ENCODE measurements at places on chromosomes 5 and 9. TPM values are rescaled to one million over a fixed set of nuclear protein-coding genes. Genes with fewer than 3 reads are reported as not detected.

The ZNF300 gene
- 13.7 TPM for polyA plus RNA-seq

The GMCL2 gene
- polyA plus RNA-seq, result 0.01 TPM

The GOLGA1 gene
- polyA plus RNA-seq, result 19.0 TPM

The ADAMTSL1 gene
- polyA plus RNA-seq, result 3.6 TPM

The CCDC183 gene
- polyA plus RNA-seq, result 27.4 TPM

The PDZD2 gene
- 4.7 TPM for polyA plus RNA-seq

The ALDH1A1 gene
- polyA plus RNA-seq, result 181 TPM

The ISOC1 gene
- 65.4 TPM for polyA plus RNA-seq

The WASHC1 gene
- 23.2 TPM for polyA plus RNA-seq

The CDX1 gene
- 196 TPM for polyA plus RNA-seq

The SHROOM1 gene
- polyA plus RNA-seq, result 15.9 TPM

The GNAQ gene
- polyA plus RNA-seq, result 34.0 TPM

The PTGDS gene
- polyA plus RNA-seq, result 4.6 TPM

The SURF4 gene
- 232 TPM for polyA plus RNA-seq

The HTR1A gene
- not detected for polyA plus RNA-seq

The ZNF366 gene
- polyA plus RNA-seq, result 2.1 TPM

The SOX30 gene
- polyA plus RNA-seq, result 1.0 TPM

The HSPA4 gene
- 68.3 TPM for polyA plus RNA-seq

The RARS1 gene
- 76.3 TPM for polyA plus RNA-seq

The WDR31 gene
- 2.8 TPM for polyA plus RNA-seq

The GRIA1 gene
- polyA plus RNA-seq, result 0.93 TPM

The PCDHA11 gene
- polyA plus RNA-seq, result 1.3 TPM

The CCL28 gene
- polyA plus RNA-seq, result 5.2 TPM

The SPINK5 gene
- polyA plus RNA-seq, result 0.70 TPM

The PRDM9 gene
- not detected for polyA plus RNA-seq

The PDE6A gene
- polyA plus RNA-seq, result 1.0 TPM

The GABBR2 gene
- 0.69 TPM for polyA plus RNA-seq

The PCDHGA1 gene
- 0.30 TPM for polyA plus RNA-seq

The GABRA1 gene
- polyA plus RNA-seq, result 0.61 TPM

The CER1 gene
- 0.06 TPM for polyA plus RNA-seq

The GKAP1 gene
- polyA plus RNA-seq, result 15.4 TPM

Data from large intestine (tissue), 12 donors.